ENCODE measurements at places on chromosomes 16 and 17.
A peak's percentile ranks its signal among the peaks of the same experiment; 100 is the strongest.

DNA sequence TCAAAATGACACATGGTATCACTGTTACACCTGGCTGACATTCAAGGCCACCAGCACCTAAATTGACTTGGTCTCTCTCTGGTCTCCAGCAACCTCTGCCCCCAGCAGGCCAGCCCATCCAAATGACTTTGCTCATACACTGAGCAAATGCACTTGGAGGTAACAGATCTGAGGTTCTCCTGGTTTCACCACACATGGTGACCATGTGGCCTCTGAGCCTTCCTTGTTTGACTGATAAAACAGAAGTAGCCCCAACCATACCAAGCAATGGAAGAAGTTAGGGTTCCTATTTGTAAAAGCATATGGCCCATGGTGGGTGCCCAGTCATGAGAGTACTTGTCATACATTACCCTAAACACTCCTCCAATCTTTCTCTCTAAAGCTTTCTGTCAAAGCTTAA is 181.7 kb downstream of the MRTFB start:
- no peak for DNase-seq

DNA sequence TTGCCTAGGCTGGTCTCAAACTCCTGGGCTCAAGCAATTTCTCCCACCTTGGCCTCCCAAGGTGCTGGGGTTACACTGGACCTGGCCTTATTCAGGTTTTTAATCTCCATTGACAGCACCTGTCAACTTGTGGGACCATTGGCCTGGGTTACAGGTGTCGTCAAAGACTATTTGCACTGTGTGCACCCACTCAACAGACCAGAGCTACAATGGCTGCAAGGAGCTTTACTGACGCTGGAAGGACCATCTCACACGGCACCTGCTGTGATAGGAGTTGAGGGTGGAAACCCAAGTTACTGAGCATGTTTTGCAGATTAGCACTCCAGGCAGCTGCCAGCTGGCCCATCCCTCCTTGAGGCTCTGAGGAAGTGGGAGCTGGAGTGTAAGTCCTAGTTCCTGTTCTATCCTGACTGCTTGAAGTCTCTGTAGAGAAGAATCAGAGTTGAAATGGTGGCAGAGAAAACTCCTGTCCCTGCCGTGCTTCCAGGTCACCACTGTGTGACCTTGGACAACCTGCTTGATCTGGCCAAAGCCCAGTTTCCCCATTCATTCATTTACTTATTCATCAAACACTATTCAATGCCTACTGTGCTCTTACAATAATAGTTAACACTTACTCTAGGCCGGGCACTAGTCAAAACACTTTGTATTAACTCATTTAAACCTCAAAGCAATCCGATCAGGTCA is 42.4 kb upstream of the LONP2 start:
- DNase-seq: no peak

DNA sequence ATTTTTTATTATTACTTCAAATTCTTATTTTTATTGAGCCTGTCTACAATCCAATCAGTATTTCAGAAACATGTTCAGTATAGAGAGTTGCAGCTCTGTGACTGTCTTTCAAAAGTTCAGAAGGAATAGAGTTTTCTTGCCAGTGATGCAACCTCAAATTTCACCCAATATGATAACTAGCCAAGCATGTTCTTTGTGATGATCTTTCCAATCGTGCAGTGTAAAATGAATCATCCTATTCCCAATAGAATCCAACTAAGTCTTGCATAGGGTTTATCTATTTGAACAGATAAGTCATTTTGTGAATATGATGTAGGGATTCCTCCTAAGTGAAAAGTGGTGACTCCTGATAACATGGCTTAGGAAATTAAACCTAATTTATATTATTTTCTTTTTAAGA is 937.8 kb downstream of the KCNJ2 start:
- DNase-seq: no peak

- DNase-seq: no peak
Observed at GRCh38 chr16:88685156-88686061, 898 bp downstream of the SNAI3 start.

- peak; percentile 73 for DNase-seq
Observed at GRCh38 chr16:67278773-67279295, 498 bp upstream of the PLEKHG4 start.

- no peak for DNase-seq
Observed at GRCh38 chr17:2928294-2928890, 132.2 kb downstream of the RAP1GAP2 start.

DNA sequence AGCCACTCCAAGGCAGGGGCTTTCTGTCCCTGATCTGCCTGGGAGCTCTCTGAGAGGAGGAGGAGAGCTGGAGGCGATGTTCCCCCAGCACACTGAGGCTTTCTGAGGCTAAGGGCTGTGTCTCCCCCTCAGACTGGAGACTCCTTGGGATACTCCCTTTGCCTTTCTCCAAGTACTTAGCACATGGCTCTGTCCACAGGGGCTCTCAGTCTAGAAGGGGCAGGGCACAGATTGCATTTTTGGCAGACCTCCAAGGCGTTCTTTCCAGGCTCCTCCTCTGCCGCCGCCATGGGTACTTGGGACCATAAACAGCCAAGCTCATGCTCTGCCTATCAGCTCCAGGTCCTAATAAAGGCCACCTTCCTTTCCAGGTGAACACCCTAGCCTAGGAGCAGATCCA is 1.8 kb upstream of the GIP start:
- DNase-seq: no peak

- DNase-seq: no peak
Observed at GRCh38 chr16:48916566-48916965, 306.6 kb upstream of the N4BP1 start.

DNA sequence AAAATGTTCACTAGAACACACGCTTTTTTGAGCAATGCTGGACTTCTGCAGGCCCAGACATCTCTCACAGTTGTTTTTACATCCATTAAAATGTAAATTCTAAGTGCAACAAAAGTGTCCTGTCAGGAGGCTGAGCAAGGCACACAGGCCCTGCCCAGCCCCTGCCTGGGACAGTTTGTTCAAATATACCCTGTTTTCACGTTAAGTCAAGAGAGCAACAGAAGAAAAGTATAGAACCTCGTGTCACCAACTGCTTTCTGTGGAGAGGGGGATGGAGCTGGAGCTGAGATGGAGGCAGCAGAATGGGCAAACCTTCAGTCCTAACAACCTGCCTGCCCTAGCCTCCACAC is 4.3 kb upstream of the HOXB2 start:
- DNase-seq: no peak

DNA sequence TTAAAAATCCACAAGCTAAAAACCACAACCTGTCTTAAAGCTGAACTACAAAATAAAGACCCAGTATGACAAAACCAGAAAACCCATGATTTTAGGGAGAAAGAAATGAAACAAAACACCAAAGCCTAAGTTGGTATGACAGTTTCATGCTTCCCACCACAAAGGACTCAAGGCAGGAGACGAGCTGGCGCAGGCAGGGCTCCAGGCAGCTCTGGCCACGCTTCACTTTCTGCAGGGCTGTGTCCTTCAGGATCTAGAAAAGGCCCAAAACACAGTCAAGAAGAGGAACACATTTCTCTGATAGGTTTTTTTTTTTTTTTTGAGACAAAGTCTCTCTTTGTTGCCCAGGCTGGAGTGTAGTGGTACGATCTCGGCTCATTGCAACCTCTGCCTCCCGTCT is 75.3 kb downstream of the WDR59 start:
- no peak for DNase-seq

All from stimulated activated CD4-positive, alpha-beta T cell treated with anti-CD3 and anti-CD28 coated beads, TNF-alpha, amount 100 ng/mL, for 4 hours (primary cell).